ENCODE measurements at places on chromosomes 11 and 22. TPM values are rescaled to one million over a fixed set of nuclear protein-coding genes. Genes with fewer than 3 reads are reported as not detected.
A peak's percentile ranks its signal among the peaks of the same experiment; 100 is the strongest.

DNA sequence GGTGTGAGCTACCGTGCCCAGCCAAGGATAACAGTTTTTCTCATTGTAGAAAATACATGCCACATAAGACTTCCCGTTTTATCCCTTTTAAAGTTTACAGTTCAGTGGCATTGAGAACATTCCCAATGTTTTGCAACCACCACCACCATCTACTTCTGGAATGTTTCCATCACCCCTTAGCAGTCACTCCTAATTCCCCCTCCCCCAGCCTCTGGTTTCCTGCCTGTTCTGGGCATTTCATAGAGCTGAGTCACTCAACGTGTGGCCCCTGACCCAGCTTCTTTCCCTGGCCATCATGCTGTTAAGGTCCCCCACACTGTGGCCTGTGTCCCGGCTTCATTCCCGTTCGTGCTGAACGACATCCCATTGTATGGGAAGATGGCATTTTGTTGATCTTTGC is 30.7 kb downstream of the FGF4 start:
- peak; percentile 78 for DNase-seq

DNA sequence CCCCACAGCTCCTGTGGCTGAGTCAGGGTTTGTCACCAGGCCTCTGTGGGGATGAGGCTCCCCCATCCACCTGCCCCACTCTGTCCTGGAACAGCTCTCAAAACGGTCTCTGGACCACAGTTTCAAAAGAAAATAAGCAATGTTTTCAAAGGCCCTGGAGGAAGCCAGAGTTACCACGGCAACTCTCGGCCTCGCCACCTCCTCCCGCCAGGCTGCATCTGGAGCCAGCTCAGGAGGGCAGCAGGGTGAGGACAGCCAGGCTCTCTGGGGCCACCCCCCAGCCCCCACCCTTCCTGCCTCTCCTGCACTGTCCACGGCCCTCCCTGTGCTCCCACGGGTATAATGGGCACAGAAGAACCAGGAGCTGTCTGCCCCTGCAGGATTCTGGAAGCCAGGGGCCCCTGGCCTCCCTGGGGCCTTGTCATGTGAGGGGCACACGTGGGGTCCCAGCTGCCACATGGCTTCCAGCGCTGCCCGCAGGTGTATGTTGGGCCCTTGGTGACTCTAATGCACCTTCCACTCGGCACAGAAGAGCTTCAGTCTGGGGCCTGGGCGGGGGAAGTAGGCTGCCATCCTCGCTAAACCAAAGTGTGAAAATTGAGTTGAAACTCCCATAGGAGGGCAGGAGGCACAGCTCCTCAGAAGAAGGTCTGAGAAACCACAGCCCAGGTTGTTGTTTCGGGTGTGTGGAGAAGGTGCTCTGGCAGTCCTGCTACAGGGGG is 10.3 kb downstream of the CD81 start:
- no peak for DNase-seq

DNA sequence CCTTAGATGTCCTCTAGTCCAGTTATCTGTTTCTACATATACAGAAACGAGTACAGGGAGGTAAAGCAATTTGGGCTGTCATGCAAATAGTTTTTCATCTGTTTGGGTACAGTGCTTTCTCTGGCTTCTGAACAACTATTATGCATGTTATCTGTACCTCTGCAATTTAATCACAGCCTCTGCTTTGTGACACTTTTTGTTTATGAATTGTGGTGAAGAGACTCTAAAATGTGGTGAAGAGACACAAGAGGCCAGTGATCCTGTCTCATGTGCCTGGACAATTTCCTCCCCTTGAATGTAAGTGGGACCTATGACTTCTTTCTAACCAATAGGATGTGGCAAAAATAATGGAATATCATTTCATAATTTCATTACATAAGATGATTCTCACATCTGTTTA is 130.3 kb upstream of the ARHGAP42 start:
- no peak for DNase-seq

The DEFB131B gene
- not detected for total RNA-seq

GRCh38 chr22:36922105-36922608 is 8.7 kb downstream of the CSF2RB start:
- DNase-seq: no peak

The ACR gene
- total RNA-seq: not detected

- no peak for DNase-seq
Observed at GRCh38 chr11:8080674-8081590, at the start of gene TUB. Gene TUB (plus strand): TSS chr11:8081211. CDS start chr11:8081511, 300 bp downstream.

The KCNQ1 gene
- not detected for total RNA-seq

- DNase-seq: no peak
Observed at GRCh38 chr11:15071556-15072255, 1.7 kb upstream of the CALCB start.

GRCh38 chr11:60786811-60787567 is 1.9 kb downstream of the MS4A10 start:
- DNase-seq: peak; percentile 59

The CREB3L1 gene
- total RNA-seq: 324 TPM

GRCh38 chr11:8180469-8180868 is 11.6 kb upstream of the RIC3 start:
- no peak for DNase-seq

The LINC01488 gene
- not detected for total RNA-seq

DNA sequence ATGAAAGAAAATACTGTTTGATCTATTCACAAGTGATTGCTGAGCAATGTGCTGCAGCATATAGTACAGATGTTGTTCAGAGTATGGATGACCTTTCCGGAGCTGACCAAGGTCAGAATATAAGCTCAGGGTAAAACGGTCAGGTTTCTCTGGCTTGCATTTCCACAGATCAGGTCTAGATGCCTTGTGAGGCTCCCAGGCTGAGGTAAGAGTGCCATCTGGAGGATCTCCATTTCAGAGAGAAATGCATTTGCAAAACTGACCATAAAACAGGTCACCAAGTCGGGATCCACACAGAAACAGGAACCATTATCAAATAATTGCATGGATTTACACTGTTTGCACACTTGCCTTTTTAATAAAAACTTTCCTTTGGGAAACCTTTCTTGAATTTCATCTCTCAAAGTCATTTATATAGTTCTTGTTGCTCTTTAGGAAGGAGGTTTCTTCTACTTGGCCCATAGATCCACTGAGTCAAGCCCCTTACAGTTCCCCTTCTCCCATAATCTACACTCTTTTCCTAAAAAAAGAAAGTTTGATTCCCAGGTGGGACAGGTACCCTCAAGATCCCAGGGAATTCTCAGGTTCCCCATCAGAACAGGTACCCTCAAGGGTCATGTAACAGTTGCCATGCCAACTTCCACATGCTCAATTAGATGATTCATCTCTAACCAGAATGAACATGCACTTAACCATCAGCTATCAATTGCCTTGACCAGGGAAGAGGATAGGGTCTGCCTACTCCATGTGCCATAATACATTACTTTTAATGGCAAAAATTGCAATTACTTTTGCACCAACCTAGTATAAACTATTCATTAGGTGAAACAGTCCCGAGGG is 25.0 kb upstream of the TMPRSS5 start:
- DNase-seq: peak; percentile 39

DNA sequence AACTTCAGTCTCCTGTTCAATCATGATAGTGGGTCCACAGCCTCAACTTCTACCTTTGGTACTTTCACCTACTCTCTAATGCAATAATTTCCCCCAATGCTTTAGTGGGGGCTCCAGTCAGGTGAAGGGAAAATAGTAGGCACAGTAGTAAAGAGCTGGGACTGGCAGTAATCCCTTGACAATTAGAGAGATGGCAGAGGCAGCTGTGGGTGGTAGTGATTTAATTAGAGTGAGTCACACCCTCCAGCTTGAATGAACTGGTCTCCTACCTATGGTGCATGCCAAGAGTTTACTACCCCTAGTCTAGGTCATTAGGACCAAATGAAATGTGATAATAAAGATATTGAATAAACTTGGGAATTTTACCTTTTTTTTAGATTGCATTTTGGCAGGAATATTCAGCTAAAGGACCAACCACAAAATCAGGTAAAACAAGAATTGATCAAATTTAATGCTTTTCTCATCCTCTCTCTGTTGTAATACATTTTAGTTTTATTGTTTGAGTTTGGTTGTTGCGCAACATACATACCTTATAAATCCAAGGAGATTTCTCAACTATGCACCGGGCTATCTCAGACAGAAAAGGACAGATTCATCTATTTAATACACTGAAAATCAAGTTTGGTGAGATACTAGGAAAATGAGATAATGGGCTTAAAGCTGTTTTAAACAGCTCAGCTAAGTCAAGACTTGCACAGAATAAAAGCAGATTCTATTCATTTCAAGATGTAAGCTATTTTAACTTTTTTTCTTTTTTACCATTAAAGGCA is 9.0 kb downstream of the PRRG4 start:
- no peak for DNase-seq

- peak; percentile 56 for DNase-seq
Observed at GRCh38 chr11:43943931-43944751, 1.7 kb downstream of the C11orf96 start.

The BRD1 gene
- 32.4 TPM for total RNA-seq

The TMEM86A gene
- total RNA-seq: 4.0 TPM

- DNase-seq: no peak
Observed at GRCh38 chr11:61082931-61083531, 19.3 kb upstream of the CD5 start.

GRCh38 chr22:23180893-23181720 is 798 bp downstream of the BCR start:
- DNase-seq: no peak

The CBLIF gene
- total RNA-seq: not detected

The SIK2 gene
- total RNA-seq: 15.0 TPM

GRCh38 chr11:77129069-77129841 is 1.2 kb downstream of the MYO7A start:
- DNase-seq: no peak

- peak; percentile 38 for DNase-seq
Observed at GRCh38 chr22:49825944-49826602, 1.6 kb downstream of the BRD1 start.
